Central memory CD4-positive, alpha-beta T cell (primary cell): ENCODE measurements at places on chromosomes 2 and 18.

GRCh38 chr18:55316486-55317184, 271.4 kb downstream of the TCF4 start:
- no peak for DNase-seq

GRCh38 chr2:220104871-220105351, 477.5 kb downstream of the SLC4A3 start:
- no peak for DNase-seq

- no peak for DNase-seq
These were observed 233.7 kb upstream of the SPOPL start for GRCh38 chr2:138267902-138268254.

DNA sequence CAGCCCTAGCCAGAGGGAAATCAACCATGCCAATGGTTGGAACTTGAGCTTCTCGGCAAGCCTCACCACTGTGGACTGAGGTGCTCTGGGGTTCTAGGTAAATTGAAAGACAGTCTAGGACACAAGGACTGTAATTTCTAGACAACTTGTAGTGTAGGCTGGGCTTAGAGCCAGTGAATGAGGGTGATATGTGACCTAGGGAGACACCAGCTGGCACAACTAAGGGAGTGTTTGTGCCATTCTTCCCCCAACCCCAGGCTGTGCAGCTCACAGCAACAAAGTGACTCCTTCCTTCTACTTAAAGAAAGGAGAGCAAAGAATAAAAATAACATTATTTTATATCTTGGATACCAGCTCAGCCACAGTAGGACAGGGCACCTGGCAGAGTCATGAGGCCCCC, 1690.7 kb upstream of the TMEFF2 start:
- DNase-seq = no peak

DNA sequence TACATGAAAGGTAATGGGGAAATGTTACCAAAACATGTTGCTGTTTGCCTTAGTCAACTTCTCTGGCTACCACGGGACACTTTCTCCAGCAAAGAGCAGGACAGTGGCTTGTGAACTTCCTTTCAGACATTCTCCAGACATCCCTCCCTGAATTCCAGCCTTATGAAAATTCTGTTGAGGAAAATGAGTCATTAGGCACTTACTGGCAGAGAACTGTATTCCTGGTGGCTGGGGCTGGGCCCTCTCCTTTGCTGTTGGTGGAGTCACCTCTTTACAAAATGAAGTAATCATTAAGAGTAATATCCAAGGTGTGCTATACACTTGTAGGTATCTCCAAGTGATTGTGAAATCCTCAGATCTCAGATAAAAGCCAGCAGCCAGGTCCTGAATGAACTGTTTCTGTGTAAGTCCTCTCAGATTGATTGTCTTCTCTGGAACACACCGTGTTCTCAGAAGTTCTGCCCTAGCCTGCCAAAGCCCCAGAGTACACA, 1.3 kb upstream of the FAP start:
- no peak for DNase-seq

DNA sequence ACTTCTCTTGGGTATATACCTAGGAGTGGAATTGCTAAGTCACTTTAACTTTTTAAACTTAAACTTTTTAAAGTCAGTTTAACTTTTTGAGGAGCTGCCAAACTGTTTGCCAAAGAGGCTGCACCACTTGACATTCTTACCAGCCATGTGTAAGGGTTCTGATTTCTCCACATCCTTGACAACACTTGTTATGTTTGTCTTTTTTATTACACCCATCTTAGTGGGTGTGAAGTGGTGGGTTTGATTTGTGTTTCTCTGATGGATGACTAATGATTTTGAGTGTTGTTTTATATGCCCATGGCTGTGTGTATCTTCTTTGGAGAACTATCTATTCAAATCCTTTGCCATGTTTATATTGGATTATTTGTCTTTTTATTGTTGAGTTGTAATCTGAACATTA, 13.6 kb downstream of the ASAP2 start:
- no peak for DNase-seq

- DNase-seq = no peak
These were observed 445.6 kb upstream of the POU3F3 start for GRCh38 chr2:104408266-104408665.

- DNase-seq = no peak
These were observed 216.1 kb downstream of the HAUS1 start for GRCh38 chr18:46320297-46320696.

- DNase-seq = no peak
These were observed 94.8 kb downstream of the GFPT1 start for GRCh38 chr2:69292256-69292655.

DNA sequence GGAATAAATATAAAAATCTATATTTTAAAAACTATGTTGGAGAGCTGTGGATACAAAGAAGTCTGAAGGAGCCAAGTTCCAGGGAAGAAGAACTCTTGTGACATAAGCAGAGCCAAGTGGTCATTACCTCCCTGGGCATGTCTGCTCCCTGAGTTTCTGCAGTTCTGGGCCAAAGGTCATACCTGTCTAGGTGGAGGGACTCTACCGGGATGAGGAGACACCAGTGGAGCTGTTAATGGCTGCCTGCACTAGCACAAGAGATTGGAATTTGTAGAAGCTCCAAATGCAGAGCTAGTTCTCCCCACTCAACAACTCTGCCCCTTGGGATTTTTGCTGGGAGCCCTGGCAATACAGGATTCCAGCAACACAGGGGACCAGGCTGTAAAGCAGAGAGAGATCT, 89.8 kb downstream of the ARHGAP28 start:
- DNase-seq = no peak

DNA sequence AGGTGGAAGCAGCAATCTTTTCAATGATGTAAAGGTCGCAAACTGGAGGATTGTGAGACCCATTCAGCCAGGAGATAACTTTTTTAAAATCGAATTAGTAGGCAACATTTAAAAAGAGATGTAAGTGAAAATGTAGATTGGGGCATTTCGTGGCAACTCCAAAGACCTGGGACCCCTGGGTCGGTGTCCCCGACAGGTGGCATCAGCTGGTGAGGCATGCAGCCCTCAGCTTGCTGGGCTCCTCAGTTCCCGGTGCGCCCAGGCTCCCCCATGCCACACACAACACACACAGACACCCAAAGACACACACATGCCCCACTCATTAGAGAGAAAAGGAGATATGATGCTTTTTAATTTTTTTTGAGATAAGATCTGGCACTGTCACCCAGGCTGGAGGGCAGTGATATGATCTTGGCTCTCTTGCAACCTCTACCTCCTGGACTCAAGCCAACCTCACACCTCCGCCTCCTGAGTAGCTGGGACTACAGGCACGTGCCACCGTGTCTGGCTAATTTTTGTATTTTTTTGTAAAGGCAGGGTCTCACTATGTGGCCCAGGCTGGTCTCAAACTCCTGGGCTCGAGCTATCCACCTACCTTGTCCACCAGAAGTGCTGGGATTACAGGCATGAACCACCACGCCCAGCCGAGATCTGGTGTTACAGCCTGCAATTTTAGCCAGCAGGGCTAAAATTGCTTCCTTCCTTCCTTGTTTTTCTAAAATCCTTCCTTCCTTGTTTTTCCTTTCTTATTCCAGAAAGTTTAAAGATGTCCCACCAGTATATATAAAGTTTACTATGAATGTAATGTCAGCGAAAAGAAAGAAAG, 122.6 kb upstream of the EPAS1 start:
- no peak for DNase-seq

- DNase-seq = no peak
These were observed 26.5 kb upstream of the IGFBP2 start for GRCh38 chr2:216606551-216607276.

DNA sequence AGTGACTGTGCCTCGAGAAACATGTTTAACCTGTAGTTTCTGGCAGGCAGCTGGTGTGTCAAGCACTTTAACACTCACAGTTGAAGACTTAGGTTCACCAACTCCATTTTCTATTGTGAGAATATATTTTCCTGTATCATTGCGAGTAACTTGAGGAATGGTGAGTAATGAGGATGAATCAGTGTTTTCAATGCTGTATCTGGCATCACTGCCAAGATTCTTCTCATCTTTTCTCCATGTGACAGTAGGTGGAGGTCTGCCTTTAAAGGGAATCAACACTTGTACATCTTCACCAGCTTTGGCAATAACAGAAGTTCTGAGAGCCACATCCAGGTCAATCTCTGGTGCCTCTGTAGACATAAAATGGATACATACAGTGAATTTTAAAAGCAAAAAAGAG, 72.8 kb downstream of the PLEKHA3 start:
- no peak for DNase-seq

- DNase-seq = no peak
These were observed 598 bp downstream of the CCDC93 start for GRCh38 chr2:118013221-118013723.

- no peak for DNase-seq
These were observed 128.3 kb downstream of the DNER start for GRCh38 chr2:229586012-229586411.

- no peak for DNase-seq
These were observed 269.4 kb upstream of the NRXN1 start for GRCh38 chr2:51301381-51301780.

DNA sequence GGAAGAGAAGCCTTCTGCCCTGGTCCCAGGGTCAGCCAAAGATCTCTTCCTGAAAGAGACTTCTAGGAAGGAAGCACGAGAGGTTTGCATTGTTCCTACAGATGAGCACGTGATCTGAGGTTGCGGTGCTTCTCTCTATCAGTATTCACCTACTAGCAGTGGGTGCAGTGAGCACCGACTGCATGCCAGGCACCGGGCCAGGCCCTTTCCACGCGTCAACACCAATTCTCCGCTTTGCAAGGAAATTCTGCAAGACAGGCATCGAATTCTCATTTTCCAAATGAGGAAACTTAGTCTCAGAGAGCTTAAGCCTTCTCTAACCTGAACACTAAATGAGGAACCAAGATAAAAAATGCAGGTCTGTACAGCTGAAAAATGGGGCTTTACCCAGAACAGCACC, 151.5 kb upstream of the MYCN start:
- no peak for DNase-seq

DNA sequence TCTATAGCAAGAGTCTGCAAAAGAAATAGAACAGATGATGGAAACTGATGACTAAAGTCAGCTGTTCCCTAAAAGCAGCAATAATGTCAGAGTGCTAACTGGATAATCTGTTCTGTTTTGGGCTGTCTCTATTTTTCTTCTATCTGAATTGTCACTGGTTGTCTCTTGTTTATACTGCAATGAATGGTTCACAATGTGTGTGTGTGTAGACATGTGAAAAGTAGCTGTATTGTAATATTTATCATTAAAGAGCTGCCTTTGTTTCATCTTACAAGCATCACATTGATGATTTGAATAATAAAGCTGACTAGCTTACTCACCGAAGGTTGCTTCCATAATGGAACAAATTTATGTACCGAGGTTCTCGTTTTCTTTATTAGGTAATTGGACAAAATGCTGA, 456.0 kb upstream of the ZEB2 start:
- no peak for DNase-seq

DNA sequence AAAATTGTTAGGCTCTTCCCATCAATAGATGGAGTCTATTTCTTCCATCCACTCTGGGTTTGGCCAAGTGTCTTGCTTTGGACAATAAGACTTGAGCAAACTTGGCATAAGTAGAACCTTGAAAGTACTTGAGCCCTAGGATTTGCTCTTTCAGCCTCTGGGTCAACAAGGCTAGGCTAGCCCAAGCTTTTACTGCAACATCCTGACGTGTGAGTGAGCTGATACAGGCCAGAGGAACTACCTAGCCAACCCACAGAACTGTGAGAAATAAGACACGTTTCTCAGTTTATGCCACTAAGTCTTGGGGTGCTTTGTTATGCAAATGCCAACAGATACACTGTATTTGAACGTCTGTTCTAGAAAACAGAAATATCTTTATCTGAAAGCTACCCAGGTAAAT, 71.9 kb downstream of the LRP2 start:
- DNase-seq = no peak

- DNase-seq = no peak
These were observed 24.1 kb downstream of the SANBR start for GRCh38 chr2:61089797-61090196.

GRCh38 chr2:21281384-21281783, 157.6 kb downstream of the TDRD15 start:
- DNase-seq = no peak

GRCh38 chr2:4662161-4662779, 958.9 kb downstream of the DCDC2C start:
- DNase-seq = no peak

DNA sequence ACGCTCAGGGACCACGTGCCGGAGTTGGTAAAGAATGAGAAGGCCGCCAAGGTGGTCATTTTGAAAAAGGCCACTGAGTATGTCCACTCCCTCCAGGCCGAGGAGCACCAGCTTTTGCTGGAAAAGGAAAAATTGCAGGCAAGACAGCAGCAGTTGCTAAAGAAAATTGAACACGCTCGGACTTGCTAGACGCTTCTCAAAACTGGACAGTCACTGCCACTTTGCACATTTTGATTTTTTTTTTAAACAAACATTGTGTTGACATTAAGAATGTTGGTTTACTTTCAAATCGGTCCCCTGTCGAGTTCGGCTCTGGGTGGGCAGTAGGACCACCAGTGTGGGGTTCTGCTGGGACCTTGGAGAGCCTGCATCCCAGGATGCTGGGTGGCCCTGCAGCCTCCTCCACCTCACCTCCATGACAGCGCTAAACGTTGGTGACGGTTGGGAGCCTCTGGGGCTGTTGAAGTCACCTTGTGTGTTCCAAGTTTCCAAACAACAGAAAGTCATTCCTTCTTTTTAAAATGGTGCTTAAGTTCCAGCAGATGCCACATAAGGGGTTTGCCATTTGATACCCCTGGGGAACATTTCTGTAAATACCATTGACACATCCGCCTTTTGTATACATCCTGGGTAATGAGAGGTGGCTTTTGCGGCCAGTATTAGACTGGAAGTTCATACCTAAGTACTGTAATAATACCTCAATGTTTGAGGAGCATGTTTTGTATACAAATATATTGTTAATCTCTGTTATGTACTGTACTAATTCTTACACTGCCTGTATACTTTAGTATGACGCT, 5.8 kb downstream of the MYCN start:
- DNase-seq = no peak

DNA sequence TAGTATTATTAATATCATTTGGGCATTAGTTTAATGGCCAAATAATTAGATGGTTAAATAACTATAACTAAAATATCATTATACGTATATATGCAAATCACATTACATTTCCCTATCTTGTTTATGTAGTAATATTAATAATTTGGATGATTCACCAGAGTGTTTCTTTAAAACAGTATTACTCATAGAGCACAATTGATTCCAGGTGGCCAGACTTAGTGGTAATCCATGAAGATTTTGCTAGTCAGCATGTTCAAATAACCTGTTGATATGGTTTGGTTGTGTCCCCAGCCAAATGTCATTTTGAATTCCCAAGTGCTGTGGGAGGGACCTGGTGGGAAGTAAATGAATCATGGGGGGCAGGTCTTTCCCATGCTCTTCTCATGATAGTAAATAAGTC, 782.3 kb downstream of the LRP1B start:
- no peak for DNase-seq

DNA sequence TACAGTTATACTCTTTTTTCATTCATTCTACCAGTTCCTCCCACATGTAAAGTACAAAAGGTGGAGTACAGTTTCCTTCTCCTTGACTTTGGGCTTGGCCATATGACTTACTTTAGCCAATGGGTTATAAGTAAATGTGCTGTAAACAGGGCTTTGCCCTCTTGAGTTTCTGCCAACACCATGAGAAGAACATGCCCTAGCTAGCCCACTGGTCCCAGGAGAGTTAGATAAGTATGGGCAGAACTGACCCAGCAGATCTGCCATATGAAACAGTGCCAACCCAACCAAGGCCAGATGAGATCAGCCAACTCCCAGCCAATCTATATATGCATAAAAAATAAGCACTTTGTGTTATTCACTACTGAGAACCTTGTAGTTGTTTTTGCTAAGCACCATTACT, 25.5 kb downstream of the ZC3H8 start:
- no peak for DNase-seq
